ENCODE measurements at places on chromosomes 7 and 10.
A peak's percentile ranks its signal among the peaks of the same experiment; 100 is the strongest.

- no peak for DNase-seq
Observed at GRCh38 chr7:154577141-154577873, 425.6 kb downstream of the PAXIP1 start.

GRCh38 chr10:70335246-70335613 lies 47.2 kb downstream of the LRRC20 start:
- DNase-seq, result no peak

DNA sequence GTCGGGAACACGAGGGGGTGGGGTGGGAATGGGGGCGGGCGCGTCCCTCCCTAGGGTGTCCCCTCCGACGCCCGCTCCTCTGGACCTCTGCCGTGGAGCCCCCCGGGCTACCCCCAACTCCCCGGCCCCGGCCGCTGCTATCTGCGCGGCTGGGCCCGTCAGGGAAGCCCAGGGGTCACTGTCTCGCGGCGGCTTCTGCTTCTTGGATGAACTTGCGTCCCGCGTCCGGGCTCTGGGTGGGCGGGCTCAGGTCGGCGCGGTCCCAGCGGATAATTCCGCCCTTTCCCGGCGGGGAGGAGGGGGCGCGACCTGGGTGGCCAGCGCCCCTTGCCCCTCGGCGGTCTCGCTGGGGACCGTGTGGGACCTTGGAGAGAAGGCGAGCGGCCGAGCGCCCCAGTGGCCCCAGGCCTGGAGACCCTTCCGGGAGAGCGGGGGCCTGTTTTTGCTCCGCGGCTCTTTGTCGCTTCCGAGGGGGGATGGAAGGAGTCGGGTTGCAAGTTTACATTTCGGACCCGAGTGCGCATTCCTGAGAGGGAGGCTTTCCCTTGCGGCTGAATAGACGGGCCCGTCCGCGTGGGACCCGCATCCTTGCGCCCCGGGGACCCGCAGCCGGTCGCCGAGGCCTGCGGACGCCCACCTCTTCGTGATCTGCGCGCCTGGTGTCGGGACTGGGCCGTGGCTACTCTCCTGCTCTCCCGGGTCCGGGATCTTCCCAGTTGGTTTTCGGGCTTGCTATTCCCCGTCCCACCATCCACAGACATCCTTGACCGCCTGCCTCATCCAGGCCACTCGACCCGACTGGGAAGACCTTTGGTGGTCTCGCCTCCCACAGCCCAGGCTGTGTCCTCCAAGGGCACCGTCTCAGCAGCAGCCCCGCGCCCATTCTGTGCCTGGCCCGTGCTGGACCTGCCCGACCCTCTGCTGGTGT lies 812 bp downstream of the DOCK1 start:
- DNase-seq, result peak; percentile 56

GRCh38 chr10:23608926-23609325 lies 170.1 kb downstream of the OTUD1 start:
- DNase-seq, result no peak
